ENCODE measurements at places on chromosomes 12 and 14.

GRCh38 chr14:65639216-65639615 is 226.7 kb downstream of the FUT8 start:
- no peak for DNase-seq

DNA sequence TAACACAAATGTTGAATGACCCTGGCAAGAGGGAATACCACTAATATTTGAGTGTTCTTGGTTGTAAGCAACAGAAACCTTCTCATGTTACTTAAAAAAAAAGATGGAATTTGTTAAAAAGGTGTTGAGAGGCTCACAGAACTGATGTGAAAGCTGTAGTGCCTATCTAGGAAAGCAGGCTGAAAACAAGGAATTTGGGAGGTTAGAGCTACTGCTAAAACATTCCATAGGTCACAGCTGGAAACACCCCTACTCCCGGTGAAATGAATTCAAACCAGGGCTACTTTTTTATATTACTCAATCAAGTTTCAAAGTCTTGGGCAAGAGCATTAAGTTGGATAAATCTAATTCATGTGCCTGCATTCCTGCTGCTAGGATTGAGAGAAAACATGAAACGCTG is 104.1 kb downstream of the SLC35F4 start:
- DNase-seq, result no peak

DNA sequence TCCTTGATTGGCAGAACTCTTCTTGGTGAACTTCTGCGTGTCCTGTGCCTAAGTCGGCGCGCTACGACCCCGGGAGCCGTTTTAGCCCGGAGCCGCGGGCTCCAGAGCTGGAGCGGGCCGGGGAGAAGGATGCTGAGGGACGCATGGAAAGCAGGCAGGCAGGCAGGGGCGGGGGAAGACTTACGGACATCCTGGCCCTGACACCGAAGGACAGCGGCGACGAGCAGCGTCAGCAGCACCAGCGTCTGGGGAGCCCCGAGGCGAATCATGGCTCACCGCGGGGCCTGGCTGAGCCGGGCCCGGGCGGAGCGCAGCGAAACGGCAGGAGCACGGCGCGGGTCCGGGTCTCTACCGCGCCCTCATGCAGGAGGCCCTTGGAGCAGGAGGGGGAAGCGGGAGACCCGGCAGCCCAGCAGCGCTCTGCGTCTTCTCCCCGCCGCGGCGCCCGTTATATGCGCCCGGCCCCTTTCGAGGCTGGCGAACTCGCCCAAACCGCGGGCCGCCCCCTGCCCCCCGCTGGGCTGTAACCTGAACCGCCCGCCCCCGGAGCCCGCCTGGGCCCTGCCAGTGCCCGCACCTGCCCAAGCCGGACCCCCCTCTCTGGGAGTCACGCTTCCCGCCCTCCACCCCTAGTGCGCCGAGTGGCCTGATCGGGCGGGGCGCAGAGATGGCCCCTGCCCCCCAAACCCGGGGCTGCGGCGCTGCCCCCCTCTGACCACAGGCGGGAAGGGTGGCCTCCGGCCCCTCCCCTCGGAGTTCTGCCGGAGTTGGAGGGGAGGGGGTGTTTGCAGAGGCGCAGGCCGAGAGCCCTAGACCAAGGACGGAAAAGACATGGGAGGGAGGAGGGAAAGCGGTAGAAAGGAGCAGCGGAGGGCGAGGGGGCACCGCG is at the start of gene COL2A1:
COL2A1 (minus strand) TSS at position 424 of the 889 bp plus-strand sequence; CDS start at position 269, 155 bp downstream.
- DNase-seq, result peak; percentile 9

GRCh38 chr12:2288875-2289274 is 236.1 kb downstream of the CACNA1C start:
- DNase-seq, result no peak

GRCh38 chr14:37600880-37601741 is 5.7 kb downstream of the TTC6 start:
- no peak for DNase-seq

- DNase-seq, result no peak
Measured at GRCh38 chr14:22423958-22424357, 165.1 kb downstream of the DAD1 start.

DNA sequence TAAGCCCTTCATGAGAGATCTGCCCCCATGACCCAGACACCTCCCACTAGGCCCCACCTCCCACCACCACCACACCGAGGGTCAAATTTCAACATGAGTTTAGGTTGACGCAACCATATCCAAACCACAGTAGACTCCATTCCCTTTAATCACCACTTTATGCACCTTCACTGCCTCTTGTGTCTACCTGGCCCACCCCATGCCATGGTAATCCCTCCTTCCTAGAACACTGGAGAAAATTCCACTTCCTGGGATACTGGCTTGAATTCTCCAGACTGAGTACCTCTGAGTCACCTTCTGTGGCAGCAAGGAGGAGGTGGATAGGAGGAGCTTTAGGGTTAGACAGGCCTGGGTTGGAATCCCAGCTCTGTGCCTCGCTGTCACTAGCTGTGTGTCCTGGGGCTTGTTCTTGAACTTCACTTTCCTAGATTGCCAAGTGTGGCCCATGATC is 26.1 kb upstream of the CIPC start:
- DNase-seq, result no peak

DNA sequence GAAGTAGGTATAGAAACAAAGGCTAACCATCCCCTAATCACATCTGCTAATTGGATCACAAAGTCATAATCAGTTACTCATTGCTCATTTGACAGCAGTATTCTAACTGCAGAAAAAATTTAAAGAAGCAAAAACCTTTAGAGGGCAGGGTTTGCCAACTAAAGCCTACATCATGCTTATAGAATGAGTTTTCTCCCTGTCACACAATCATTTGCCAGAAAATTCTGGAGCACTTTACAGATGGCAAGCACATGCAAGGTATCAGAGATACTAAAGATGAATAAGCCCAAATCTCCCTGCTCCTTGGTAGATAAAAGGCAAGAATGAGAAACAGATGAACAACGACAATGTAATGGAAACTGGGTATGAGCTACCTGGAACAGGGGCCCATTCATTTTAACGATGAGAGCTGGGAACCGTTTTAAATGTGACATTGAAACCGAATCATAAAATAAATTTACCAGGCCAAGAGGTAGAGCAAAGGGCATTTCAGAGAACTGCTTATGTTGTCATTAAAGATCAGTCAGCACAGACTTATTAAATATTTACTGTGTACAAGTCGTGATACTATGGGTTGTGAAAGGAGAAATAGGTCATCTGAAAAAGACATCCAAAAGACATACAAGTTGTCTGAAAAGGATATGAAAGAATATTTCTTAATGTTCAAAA is 211.4 kb upstream of the ABCD2 start:
- no peak for DNase-seq

- DNase-seq, result no peak
Measured at GRCh38 chr12:105948331-105948730, 190.4 kb downstream of the NUAK1 start.

DNA sequence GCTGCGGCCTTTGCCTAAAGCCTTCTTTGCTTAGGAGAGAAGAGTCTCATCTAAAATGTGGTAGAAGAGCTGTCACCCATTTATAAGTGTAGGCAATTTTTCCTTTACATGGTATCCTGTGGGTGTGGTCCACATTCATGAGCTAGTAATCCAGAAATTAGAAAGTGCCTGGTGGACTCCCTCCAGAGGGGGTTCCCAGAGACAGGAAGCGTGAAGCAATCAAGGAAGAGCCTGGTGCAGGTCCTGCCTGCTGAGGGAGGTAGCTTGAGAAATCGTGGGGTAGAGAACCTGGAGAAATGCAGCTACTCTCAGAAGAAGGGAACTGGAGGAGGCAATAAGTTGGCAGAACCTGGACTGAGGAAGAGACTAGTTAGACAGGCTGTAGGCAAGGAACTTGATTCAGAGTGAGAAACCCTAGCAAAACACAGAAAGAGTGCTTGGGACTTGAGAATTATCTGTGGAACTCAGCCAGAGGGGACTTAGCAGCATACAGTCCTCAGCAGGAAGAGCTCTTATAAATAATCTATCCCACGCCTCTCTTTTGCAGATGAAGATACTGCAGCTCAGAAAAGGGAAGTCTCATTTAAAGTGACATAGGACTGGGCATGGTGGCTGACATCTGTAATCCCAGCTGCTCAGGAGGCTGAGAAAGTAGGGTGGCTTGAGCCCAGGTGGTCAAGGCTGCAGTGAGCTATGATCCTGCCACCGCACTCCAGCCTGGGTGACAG is 182.4 kb upstream of the CCND2 start:
- no peak for DNase-seq

DNA sequence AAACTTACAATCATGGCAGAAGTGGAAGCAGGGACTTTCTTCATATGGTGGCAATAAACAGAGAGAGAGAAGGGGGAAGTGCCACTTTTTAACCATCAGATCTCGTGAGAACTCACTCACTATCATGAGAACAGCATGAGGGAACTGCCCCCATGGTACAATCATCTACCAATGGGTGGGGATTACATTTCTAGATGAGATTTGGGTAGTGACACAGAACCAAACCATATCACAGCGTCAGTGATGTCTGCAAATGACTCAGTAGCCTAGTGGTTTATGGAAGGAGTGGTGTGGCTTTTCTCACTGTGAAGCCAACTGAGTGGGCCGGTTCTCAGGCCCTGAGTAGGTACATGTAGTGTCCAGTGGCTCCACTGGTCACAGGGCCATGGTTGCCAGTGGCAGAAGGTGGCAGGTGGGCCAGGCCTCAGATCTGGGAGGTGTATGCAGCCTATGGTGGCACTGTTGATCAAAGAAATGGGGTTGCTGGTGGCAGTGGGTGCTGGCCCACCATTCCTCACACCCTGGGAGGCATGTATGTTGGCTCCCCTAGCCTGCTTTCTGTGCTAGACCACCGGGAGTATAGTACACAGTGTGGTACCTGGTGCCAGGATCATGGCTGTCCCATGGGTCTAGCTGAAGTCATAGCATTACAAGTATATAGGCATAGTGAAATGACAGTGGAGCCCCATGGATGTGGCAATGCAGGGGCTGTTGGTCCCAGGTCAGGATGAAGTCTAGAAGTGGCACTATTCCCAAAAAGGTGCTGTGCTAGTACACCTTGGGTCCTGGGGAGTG is 191.9 kb downstream of the NUBPL start:
- no peak for DNase-seq

DNA sequence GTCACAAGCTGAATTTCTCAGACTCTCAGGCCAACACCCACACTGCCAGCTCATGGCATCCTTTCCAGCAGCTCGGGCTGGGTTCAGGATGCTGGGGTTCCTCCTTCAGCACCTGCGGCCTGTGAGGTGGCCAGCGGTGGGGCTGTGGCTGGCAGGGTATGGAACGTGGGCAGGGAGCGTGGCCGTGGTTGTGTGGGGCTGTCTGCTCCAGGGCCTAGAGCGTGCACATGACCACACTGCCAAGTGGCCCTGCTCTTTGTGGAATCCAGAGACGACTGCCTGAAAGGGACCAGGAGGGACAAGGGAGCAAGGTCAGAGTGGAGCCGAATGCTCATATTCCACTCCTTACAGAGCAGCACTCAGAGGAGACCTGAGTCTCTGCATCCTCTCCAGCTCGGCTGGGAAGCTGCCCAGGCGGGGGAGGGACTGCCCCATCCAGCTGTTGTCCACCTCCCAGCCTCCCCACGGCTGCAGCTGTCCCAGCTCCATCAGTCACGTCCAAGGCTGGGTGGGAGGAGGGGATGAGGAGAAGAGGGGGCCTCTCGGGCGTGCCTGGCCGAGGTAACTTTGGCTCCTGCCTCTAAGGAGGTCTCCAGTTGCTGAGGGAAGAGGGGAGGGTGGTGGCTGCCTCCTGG is 71.3 kb downstream of the TSPAN9 start:
- no peak for DNase-seq

GRCh38 chr12:6765634-6766581 is at the start of gene PTMS:
PTMS (plus strand) TSS chr12:6766363; CDS start chr12:6766706, 343 bp downstream.
- no peak for DNase-seq

- DNase-seq, result no peak
Measured at GRCh38 chr14:31895646-31896045, 181.5 kb upstream of the ARHGAP5 start.

DNA sequence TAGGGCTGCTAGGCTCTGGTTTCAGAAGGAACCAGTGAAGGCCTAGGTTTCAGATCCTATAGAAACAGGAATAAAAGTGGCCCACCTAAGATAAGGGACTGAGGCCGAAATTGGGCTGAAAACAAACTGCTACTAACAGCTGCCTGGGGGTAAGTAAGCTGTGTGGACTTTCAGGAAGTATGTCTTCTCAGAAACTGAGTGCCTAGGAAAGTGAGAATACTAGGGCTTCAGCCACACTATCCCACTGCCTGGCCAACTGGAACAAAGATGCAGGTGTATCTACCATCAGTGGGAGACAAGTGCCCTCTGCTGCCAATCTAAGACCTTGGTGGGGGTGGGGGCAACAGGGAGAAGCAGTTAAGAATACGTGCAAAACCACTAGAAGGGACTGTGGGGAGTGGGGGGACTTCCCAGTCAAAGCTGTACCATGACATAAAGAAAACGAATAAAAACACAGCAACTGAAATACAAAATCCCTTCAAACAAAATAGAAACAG is 82.5 kb downstream of the MED13L start:
- DNase-seq, result no peak

- no peak for DNase-seq
Measured at GRCh38 chr12:42695490-42695995, 106.0 kb upstream of the PRICKLE1 start.

DNA sequence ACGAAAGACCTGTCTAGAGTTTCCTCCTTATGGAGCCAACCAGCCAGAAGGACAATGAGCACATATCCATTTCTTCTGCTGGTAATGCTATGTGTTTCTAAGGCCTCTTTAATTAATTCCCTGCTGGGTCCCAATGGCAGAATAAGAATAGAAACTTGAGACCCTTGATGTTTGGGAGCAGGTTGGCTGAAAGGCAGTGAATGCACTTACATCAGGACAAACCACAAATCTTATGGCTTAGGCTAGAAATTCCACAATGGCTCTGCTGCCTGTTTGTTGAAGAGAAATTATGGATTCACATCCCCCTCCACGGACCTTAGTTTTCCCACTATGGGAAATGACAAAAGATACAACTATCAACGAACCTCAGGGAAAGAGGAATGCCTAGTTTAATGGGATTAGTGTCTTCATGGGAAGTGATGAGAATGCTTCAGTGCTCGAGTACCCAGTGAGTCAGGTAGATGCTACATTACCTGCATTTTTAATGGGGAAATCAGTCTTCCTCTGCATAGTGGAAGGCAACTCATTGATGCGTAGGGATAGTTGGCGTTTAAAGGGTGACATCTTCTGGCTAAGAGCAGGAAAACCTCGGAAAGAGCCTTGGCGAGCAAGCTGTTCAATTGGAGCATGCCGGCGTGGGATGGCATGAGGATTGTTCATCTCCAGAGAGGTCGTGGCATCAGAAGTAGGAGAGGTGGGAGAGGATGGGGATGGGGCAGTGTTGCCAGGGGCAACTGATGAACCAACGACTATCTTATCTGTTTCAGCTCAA is 46.5 kb downstream of the PAPLN start:
- DNase-seq, result no peak

- DNase-seq, result no peak
Measured at GRCh38 chr14:106442857-106443256, 916.5 kb downstream of the TMEM121 start.

DNA sequence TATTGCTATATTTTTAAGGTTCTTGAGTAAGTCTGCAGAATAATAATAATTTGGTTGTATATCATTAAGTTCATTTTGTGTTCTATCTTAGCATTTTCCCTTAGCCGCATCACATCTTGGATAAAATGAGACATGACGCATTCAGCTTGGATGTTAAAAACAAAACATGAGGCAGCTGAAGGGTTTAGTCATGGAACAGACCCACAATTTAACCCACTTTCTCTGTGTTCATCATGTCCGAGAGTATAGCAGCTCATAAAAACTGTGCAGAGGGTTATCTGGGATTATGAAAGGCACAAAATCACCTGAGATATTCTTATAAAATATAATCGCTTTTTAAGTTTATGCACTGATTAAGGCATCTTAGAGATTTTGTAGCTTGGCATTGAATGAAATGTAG is 219.3 kb downstream of the TRHDE start:
- DNase-seq, result no peak

GRCh38 chr12:81500788-81501187 is 258.4 kb downstream of the PPFIA2 start:
- no peak for DNase-seq

Data from activated naive CD4-positive, alpha-beta T cell (primary cell).